ENCODE measurements at places on chromosomes 7 and 10.

- DNase-seq = no peak
Measured at GRCh38 chr7:146185844-146186243, 69.2 kb downstream of the CNTNAP2 start.

- no peak for DNase-seq
Measured at GRCh38 chr7:235576-236395, 43.4 kb downstream of the FAM20C start.

- DNase-seq = no peak
Measured at GRCh38 chr7:98234429-98235147, 17.4 kb downstream of the TECPR1 start.

DNA sequence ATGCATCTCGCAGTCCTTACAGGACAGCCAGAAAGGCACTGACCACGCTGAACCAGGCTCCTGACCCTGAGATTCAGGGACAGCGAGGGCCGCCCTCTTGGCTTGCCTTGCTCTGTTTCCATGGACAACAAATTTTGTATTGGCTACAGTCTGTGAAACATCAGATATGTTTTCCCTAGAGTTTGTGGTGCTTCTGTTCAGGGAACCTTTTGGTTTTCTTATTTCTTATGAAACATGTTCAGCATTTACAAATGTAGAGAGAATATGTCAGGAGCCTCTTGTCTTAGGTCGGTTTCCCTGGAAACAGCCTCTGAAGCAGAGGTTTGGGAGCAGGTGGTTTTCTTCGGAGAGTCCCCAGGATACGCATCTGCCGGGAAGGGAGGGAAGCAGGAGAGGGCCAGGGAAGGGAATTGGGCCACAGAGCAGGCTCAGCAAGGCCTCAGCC lies 260.1 kb downstream of the CCDC3 start:
- no peak for DNase-seq

DNA sequence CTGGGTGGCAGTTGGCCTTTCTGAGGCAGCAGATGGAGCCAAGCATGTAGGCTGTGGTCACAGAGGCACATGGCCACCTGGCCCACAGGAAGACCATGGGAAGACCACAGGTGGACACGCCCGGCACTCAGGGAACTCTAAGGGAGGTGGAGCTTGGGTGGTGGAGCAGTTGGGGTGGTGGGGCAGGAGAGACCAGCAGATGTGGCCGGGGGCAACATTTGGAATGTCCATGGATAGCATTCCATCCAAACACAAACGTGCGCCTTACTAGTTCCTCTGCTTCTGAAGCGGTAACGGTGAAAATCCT lies 290.9 kb downstream of the PTPRN2 start:
- no peak for DNase-seq

- no peak for DNase-seq
Measured at GRCh38 chr10:113052076-113052830, 102.2 kb downstream of the TCF7L2 start.
